ENCODE measurements at places on chromosomes 16 and 17.

DNA sequence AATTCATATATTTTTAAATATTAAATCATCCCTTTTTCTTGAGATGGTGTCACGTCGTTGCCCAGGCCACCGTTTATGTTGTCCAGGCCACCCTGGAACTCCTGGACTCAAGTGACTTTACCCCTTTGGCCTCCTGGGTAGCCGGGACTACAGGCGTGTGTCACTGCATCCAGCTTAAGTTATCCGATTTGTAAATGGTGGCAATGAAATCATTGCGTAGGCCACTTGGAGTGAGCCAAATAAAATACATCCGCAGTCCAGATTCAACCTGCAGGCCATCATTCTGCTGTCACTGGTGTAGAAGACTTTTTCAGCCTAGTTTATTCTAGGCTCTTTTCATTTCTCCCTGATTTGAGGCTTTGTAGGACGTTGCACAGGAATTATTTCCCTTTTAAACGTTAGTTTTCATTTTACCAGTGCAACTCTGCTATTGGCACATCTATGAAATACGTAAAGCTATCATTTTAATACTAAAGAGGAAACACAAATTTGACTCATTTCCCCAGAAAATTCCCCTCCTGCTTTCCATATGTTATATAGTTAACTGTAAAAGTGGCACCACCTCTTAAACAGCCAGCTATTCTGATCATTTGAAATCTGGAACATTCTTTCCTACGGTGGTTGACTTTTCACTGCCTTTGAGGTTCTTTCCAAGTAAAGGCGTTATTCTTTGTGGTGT lies 449.8 kb downstream of the MAF start:
- no peak for DNase-seq

DNA sequence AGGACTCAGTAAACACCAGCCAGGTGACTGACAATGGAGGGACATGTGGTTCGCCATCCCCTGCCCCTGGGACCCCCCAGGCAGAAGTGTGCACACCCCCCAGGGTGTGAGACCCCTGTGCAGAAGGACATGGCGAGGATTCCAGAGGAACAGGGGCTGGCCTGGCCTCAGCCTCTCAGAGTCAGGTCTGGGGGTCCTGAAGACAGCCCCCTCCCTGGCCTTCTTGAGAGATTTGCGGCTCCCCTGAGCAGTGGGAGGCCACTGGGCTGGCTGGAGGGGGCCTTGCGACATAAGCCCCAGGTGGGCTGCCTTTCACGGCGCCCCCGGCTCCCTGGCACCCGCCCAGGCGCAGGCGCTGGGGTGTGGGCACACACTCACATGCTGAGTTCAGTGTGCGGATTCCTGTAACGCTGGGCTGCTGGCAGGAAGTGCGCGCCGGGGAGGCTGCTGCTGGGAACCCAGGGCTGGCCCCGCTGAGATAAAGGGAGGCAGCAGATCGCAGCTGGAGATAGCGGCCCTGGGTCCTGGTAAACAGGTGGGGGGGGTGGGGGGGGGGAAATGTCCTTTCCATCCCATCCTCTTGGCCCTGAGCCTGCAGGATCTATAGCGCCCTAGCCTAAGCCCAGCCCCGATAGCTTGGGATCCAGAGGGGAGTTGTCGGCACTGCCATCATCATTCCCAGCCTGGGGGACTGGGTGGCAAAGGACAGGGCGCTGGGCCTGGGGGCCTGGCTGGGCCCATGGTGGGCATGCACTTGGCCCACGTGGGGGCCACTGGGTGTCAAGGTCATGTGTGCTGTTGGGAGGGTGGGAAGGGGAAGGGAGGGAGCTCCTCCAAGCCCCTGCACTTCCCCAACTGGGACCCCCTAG lies 27.1 kb downstream of the TMEM235 start:
- DNase-seq, result no peak

DNA sequence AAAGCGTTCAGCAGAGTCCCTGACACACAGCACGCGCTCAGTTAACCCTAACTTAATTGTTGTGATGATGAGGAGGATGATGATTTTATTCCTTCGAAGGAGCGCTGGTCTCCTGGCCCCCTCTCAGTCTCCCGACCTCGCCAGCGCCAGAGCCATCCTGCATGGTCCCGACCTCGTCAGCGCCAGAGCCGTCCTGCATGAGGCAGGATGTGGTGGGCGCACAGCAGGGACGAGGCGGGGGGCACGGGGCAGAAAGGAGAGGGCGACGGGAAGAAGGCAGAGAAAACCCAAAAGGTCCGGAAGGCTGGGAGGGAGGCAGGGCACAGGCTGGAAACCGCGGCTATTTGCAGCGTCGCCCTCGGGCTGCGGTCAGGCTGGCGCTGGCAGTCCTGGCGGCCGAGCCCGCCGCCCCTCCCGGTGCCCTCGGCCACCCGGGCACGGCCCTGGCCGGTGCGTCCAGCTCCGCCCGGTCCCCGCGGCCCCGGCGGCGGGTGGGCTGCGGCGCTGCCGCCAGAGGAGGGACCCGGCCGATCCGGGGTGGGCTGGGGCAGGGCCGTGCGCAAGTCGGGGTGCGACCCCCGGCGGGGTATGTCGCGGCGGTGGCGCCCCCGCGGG lies 3.0 kb upstream of the TAC4 start:
- peak; percentile 40 for DNase-seq

DNA sequence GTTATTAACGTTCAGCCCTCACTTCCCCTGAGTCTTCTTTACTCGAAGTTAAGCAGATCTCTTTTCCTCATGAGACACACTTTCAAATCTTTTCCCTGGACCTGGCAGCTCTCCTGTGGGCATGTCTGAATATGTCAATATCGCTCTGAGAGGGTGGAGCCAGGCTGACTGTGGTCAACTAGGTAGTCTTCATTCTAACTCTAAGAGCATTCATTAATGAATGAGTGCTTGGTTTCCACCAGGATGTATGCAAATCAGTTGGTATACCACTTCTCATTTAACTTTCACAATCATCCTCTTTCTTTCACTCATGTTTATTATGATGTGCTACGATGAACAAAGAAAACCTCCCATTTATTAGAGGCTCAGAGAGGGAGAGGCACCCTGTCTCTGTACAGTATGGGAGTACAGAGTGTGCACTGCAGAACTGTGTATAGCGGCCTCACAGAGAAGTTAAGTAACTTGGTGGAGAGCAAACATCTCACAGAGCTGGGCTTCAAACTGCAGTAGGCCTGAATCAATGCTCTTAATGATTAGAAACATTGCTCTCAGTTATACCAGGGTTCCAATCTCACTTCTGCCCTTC lies 39.9 kb downstream of the OTOA start:
- no peak for DNase-seq

GRCh38 chr16:69276148-69277115 lies 34.7 kb upstream of the VPS4A start:
- no peak for DNase-seq
